ENCODE measurements at places on chromosomes 4 and X. TPM values are rescaled to one million over a fixed set of nuclear protein-coding genes. Genes with fewer than 3 reads are reported as not detected.

DNA sequence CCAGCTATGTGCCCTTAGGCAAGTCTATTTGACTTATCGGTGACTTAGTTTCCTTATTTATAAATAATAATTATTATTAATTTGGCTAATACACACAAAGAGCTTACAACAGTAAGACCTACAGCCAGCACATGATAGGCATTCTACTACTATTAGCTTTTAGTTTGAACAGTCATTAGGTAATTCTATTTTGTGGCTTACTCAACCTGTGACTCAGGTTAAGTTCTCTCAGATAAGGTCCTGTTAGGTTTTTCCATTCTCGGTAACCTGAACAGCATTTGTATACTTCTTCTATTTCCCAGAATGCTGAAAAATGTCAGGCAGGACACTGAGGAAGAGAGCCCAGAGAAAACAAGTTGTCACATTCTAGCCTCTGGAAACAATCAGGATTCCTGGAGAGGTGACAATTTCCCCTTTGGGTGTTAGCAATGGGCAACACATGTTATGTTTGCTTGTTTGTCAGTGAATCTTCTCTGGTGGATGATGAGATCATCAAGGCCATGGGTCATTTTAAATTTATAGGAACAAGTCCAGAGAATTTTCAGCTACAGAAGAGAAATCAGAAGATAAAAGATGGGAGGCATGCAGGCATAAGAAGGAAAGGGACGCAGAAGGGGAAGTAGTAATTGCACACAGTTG is 2144.7 kb downstream of the PCDH7 start:
- no peak for DNase-seq

GRCh38 chr4:110034026-110034393 is 121.3 kb downstream of the EGF start:
- no peak for DNase-seq

- DNase-seq: no peak
These were observed 4.3 kb upstream of the SLC26A1 start for GRCh38 chr4:997375-998071.

DNA sequence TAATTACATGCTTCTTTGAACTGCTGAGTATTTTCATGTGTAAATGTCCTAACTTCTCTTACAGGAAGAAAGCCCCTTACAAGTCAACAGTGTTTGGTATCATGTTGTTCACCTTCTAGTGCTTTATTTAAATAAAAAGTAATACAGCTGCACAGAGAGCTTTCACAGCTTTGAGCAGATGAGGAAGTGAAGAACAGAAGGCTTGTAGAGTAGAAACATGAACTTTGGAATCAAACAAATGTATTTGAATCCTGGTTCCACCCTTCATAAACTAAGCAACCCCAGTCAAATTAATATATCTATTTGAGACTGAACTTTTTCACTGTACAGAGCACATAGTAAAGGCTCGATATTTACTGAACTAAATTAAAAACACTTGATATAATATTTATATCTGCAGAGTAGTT is 120.5 kb downstream of the CAMK2D start:
- no peak for DNase-seq

GRCh38 chr4:161010227-161010626 is 1153.6 kb downstream of the FSTL5 start:
- DNase-seq: no peak

- no peak for DNase-seq
These were observed 66.2 kb downstream of the ZAR1 start for GRCh38 chr4:48556268-48556667.

- no peak for DNase-seq
These were observed 316.8 kb downstream of the NAF1 start for GRCh38 chr4:162849937-162850336.

- DNase-seq: no peak
These were observed 142.8 kb downstream of the PJA1 start for GRCh38 chrX:69022430-69022829.

DNA sequence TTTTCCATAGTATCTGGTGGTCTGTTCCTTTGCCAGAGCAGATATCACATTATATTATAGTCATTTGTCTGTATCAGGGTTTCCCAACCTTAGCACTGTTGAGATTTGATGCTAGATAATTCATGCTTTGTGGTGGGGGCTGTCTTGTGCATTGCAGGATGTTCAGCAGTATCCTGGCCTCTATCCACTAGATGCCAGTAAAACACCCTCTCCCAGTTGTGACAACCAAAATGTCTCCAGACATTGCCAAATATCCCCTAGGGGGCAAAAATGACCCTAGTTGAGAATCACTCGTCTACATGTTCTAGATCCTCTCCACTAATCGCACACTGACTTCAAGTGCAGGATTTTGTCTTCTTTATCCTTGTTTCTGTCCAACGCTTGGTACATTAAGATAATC is 160.8 kb downstream of the FANCB start:
- no peak for DNase-seq

DNA sequence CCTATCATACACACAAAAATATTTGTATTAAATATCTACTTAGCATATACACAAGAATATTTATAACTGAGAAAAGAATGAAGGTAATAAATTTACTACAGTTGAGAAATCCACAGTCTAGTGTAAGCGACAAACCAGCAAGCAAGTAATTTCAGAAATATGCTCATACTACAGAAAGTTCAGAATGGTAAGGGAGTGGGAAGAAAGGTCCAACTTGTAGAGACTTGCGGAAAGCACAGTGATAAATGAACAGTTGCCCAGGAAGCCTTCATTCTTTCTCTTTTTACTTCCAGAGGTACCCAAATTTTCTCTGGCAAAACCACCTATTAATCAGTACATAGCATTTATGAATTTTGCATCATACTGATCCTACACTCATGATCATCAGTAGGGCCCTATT is 438.1 kb upstream of the PCDH10 start:
- no peak for DNase-seq

- DNase-seq: no peak
These were observed 1.3 kb downstream of the QDPR start for GRCh38 chr4:17510582-17510981.

DNA sequence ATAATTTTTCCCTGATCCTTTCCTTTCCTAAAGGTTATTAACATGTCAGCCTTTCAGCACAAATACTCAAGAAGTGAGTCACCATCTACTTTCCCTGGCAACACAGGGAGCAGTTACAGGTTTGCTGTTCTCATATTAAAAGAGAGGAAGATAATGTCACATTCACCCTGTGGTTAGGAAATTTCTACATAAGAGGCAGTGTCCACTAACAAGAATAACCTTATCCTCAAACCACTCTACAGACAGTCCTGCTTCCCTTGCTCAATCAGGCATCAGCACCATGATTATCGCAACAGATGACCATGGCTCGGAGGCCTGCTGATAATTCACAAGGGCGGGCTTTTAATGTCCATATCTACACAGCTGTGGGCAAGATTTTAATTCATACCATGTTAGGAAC is 30.9 kb downstream of the RNF150 start:
- DNase-seq: no peak

The NUDT10 gene
- polyA plus RNA-seq: 0.95 TPM

The TLR7 gene
- 0.12 TPM for polyA plus RNA-seq

The XPNPEP2 gene
- polyA plus RNA-seq: 7.7 TPM

The SYNPO2 gene
- polyA plus RNA-seq: 2.4 TPM

The ATP1B4 gene
- polyA plus RNA-seq: not detected

The TCEAL7 gene
- 0.54 TPM for polyA plus RNA-seq

The SYTL4 gene
- polyA plus RNA-seq: 10.9 TPM

The RRAGB gene
- polyA plus RNA-seq: 7.2 TPM

Data from liver (tissue), 10 donors.